ENCODE measurements at places on chromosomes 11 and 22.

GRCh38 chr11:29781268-29781667 is 235.6 kb downstream of the KCNA4 start:
- DNase-seq, result peak; percentile 40

DNA sequence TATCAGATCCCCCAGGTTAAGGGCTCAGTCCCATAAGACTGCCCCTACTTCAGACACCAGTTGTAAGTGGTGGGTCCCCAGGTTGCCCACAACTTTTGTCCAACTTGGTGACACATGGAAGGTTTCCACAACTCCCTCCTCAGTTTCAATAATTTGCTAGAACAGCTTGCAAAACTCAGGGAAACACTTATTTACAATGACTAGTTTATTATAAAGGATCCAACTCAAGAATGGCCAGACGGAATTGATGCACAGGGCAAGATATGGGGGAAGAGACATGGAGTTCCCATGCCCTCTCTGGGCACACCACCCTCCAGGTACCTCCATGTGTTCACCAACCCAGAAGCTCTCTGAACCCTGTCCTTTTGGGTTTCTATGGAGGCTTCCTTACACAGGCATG is 5.6 kb downstream of the APOL6 start:
- DNase-seq, result no peak

DNA sequence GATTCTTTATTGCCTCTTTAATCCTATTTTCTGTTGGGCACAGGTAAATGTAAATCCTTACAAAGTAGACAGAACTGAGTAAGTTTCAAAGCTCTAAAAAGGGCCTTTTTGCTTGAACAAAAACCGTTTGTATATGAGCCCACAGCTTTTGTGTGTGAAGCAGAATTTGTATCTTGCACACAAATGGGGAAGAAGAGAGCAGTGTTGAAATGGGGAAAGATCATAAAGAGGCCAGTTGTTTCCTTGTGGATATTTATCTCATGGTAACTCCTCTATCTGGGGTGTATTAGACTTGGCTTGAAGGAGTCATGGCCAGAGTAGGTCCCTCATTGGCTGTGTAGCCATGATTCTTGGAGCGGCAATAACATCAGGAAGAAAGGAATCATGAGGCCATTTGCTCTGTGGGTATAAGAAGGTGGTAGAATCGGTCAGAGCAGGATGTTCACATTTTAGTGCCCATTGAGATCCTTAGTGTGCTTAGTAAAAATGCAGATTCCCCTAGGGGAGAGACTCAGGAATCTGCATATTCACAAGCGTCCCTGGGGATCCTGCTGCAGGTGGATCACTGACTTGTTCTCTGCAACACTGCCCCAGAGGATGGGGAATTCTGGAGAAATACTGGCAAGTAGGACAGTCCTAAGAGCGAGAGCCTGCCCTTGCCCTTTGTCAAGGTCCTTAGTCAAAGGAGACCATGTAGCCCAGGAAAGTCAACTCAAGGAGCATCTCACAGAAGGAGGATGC is 126.5 kb downstream of the LDLRAD3 start:
- DNase-seq, result no peak

- no peak for DNase-seq
These were observed 143.1 kb upstream of the SESN3 start for GRCh38 chr11:95374105-95374504.

GRCh38 chr11:108019870-108020540 is 11.3 kb downstream of the CUL5 start:
- no peak for DNase-seq

GRCh38 chr11:60334005-60334620 is 7.1 kb downstream of the MS4A6E start:
- DNase-seq, result peak; percentile 67

DNA sequence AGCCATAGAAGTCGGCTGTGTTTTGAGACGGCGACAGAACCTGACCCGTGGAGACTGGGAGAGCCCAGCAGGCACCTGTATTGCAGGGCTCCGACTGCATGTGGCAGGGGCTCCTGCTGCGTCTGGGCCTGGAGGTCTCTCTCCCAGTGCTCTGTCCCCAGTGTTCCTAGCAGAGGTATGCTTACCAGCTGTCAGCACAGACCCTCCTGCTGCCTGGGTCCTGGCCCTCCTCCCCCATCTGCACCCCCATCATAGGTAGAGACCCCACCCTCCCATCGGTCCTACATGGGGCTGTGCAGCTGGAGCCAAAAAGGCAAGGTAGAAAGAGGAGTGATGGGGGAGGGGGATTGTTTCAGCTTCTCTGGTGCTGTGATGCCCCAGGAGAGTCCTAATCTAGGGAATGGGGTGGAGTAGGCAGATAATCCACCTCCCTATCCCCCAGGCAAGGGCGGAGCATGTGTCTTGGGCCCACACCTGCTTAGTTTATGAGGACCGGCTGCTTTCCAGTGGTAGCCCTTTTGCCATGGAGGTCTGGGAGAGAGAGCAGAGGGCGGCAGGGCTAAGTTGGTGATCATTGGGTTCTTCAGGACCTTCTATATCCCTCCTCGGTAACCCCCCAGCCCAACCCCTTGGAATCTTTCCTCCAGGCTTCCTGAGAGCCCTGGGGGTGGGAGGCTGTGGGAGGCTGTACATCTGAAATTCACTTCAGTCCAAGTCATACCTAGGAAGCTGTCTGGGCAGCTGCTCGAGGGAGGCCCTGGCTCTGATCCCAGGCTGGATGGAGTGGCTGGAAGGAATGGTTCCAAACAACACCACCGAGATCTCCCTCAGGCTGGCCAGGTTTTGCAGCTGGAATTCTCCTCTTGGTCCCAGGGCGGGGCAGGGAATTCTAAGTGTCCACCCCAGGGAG is 5.3 kb downstream of the SLC7A4 start:
- DNase-seq, result no peak

GRCh38 chr22:46432164-46433068 is 96.9 kb downstream of the TRMU start:
- DNase-seq, result no peak

GRCh38 chr11:15911377-15912044 is 444.8 kb downstream of the SOX6 start:
- no peak for DNase-seq

GRCh38 chr22:30469165-30469564 is 2.7 kb downstream of the SEC14L3 start:
- no peak for DNase-seq

DNA sequence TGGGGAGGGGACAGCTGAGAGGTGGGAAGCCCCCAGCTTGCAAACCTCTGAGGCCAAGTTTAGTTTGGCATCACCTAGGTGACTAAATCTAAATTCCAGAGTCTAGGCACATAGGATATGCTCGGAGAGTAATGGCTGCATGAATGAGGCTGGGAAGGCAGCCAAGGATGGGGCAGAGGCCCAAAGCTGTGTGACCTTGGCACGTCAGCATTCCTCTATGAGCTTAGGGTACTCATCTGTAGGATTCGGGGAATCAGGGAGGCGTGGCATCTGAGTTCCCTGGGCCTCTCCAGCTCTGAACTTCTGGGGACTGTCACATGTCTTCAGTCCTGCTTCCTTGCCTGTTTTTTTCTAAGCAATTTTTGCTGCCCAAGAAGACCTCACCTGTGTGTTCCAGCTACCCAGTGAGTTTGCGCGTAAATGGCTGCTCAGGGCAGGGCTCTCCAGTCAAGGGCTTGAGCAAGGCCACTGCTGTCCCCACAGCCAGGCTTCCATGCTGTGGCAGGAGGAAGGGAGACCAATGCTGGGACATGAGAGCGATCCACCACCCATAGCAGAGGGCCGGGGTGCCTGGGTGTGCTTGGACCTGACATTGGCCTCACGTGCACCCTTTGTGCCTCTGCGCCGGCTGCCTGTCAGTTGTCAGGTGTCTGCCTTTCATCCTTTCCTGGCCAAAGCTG is 13.9 kb downstream of the DAGLA start:
- DNase-seq, result no peak

- no peak for DNase-seq
These were observed 164.0 kb upstream of the SYT13 start for GRCh38 chr11:45450189-45450588.

GRCh38 chr11:62087694-62088093 is 36.1 kb upstream of the INCENP start:
- no peak for DNase-seq

Measured in COLO829 (cell line).